ENCODE measurements at places on chromosomes 3 and 15.
A peak's percentile ranks its signal among the peaks of the same experiment; 100 is the strongest.

- DNase-seq, result no peak
Observed at GRCh38 chr15:49037546-49037940, 8.7 kb downstream of the SECISBP2L start.

DNA sequence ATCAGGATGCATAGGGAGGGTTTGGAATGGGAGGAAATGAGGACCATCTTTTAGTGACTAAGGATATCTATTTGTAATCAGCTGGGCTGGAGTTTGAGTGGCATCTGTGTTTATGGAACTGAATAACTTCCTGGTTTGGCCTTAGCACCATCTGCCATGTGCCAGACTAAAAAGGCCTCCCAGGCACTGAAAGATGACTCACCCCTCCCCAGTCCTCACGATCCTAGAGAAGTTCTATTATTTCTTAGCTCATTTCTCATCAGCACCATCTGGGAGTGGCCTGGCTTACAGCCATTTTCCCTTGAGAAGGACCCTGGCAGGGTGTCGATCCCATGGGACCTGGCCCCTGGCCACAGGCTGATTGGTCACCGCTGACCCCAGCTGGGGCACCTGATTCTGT is 23.9 kb upstream of the CTXND1 start:
- DNase-seq, result no peak

- DNase-seq, result no peak
Observed at GRCh38 chr3:30428251-30428650, 178.2 kb upstream of the TGFBR2 start.

DNA sequence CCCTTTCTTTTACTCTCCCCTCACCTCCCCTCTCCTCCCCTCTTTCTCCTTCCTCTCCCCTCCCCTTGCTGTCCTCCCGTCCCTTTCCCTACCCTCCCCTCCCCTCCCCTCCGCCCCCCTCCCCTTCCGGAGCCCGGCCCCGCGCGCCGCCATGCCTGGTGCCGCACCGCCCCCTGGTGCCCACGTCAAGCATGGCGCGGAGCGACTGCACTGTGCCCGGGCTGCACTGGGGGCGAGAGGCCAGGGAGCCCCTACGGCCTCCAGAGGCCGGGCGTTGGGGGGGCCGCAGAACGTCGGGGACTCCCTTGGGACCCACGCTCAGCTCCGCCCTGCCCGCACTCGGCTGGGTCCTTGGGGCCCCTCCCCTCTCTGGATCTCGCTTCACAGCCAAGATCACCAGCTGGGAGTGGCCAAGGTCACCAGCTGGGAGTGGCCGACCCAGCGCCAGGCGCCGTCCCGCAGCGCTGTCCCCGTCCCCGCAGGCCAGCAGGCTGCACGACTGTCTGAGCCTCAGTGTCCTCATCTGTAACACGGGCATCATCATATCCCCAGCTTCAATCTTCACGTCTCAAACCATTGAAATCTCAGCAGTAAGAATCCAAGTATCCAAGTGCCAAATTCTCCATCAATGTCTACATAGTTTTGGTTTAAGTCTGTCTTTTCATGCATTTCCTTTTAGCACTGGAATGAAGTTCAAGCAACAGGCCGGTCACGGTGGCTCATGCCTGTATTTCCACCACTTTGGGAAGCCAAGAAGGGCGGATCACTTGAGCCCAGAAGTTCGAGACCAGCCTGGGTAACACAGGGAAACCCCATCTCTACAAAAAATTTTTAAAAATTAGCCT is 42.5 kb downstream of the TPRA1 start:
- DNase-seq, result peak; percentile 60

GRCh38 chr3:124730941-124731297 is 667 bp downstream of the UMPS start:
- no peak for DNase-seq

DNA sequence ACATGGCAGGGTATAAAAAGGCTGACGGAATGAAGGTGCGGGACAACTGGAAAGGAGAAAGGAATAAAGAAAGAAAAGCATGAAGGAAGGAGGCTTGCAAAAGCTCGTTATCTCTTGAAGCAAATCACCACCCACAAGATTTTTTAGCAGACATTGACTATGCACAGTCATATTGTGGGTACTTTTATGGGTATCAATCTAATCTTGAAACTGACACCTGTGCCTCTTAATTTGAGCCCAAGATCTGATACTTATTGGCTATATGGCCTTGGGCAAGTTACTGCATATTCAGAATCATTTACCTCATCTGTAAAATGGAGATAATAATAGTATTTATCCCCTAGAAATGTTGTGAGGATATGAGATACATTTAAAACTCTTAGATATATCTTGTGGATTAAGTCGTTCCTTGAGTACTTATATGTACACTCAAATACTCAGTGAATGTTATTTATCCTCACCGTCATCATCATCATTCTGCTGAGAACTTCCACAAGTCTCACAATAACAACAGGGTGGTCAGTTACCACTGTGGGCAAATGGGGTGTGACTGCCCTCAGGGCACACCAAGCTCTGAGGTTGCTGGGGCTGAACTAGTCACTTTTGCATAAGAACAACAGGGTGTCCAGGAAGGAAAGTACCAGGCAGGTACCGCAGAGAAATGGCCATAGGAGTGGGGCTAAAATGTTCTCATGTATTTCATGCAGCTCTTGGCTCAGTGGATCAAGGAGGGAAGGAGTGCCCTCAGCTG is 266.1 kb downstream of the SLC9A9 start:
- DNase-seq, result no peak

DNA sequence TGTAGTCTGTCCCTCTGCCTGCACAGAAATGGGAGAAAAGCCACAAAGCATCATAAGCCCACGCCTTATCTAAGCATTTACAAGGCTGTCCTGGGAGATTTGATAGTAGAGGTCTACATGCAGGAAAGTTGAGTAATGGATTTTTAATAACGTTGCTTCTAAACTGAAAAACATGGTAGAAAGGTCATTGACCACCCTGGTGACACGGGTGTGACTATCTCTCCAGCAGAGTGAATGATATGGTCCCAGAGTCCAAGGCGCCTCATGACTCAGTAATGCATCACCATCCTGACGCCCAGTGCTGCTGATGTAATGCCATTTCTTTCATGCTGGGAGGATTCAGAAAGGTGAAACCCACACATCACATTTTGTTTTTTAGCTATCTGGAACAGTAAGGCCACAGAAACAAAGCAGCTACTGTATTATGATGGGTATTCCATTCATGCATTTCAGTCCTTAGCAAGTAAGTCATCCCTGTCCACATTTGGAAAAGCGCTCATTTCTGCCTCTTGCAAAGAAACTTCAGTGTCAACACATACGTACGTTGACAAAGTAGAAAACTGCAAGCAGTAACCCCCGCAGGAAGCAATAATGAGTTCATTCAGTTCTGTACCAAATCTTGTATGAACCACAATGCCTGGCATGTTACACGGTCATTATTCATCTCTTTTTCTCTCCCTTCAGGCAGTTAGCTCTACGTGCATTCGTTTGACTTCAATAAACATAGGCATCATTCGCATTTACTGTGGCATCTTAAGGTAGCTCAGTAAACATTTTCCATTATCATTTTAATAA is 483.5 kb downstream of the GABRG3 start:
- peak; percentile 54 for DNase-seq

- no peak for DNase-seq
Observed at GRCh38 chr15:59013246-59013873, 25.9 kb downstream of the RNF111 start.

GRCh38 chr15:25824618-25825017 is 38.5 kb downstream of the ATP10A start:
- DNase-seq, result no peak

GRCh38 chr15:80107774-80108173 is 45.0 kb upstream of the FAH start:
- DNase-seq, result no peak

GRCh38 chr15:23629234-23629805 is 18.3 kb downstream of the MAGEL2 start:
- no peak for DNase-seq

DNA sequence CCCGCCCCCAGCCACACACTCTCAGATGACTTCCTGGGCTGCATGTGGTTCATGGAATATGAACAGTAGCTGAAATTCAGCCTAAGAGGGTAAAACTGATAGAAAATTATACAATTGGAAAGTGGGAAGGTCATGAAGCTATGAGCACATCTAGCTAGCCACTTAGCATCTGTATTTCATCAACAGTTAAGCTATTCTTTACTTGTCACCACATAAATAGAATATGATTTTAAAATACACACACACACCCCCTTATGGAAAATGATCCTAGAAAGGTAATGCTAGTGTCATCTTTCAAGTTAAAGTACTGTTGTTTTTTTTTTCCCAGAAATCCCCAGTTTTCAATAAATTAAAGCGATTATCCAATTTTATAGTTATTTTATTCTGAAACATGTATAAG is 3.6 kb downstream of the MAP4 start:
- DNase-seq, result no peak

GRCh38 chr3:124221422-124221821 is 229.5 kb upstream of the ROPN1 start:
- no peak for DNase-seq

DNA sequence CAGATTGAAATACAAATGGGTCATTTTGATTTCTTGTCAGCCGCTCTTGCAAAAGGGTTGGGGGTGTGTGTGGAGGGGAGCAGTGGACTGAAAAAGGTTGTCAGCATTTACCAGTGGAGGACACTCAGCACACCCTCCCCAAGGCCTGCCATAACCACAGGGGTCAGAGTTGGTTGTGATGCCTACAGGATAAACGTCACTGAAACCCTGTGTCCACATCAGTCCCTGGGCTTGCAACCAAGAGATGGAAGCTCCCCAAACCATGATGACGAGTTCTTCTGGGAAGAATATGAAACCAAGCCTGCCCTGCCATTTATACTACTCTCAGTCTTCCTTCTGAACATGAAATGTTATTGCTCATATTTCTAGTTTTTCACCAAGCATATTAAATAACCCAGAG is 54.0 kb upstream of the UMPS start:
- no peak for DNase-seq

GRCh38 chr3:129596194-129597086 is 10.0 kb downstream of the PLXND1 start:
- DNase-seq, result no peak

DNA sequence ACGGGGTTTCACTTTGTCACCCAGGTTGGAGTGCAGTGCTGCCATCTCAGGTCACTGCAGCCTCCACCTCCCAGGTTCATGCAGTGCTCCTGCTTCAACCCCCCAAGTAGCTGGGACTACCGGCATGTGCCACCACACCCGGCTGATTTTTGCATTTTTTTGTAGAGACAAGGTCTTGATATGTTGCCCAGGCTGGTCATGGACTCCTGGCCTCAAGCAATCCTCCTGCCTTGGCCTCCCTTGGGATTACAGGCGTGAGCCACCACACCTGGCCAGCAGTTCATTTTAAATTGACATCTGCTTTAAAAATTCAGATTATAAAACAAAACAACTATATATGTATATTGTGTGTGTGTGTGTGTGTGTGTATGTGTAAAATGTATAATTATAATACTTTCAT is 38.3 kb downstream of the CALML4 start:
- no peak for DNase-seq

GRCh38 chr3:31676556-31676955 is 143.8 kb downstream of the STT3B start:
- no peak for DNase-seq

- DNase-seq, result no peak
Observed at GRCh38 chr3:138025553-138025952, 15.6 kb downstream of the CLDN18 start.

DNA sequence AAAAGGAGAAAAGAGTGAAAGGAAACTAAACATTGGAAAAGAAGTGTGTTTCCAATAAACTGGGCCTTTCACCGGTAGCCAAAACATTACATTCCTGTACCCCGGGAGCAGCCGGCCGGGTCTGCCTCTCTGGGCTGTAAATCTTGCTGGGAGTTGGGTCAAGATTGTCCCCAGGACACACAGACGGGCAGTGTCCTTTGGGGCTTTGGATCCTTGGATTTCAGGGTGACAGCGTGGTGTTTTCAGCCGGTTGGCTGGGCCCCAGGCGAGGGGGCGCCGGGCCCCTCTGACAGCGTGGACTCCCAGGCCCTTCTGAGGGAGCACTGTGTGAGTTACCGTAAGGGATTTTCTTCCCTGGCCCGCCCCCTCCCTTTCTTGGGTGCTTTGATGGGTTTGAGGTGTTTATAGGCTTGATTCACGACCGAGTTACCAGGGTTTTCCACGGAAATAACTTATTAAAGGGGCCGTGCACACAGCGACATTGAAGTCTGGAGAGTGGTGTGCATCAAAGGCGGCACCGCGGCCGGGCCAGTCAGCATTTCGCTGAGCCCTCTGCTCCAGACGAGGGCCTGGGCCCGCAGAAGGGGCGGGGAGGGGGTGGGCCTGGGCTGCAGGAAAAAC is 27.4 kb downstream of the SMAD6 start:
- no peak for DNase-seq

DNA sequence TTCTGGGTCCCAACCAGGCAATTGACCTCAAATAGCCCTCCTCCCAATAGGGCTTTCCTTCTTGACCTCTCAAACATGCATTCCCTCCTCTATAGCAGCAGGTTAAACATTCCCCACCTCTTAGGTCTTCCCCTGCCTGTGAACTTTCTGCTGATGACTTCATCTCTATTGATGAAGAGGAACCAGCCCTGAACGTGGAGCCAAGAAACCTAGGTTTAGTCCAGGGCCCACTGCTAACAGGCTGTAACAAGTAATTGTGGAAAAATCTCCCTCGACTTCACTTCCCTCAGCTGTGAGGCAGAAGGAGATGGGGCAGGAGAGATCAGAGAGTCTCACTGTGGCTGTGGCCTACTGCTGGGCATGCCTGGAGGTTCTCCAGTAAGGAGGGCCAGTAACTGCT is 24.7 kb downstream of the ILDR1 start:
- DNase-seq, result no peak

GRCh38 chr15:86611417-86612040 is 531.9 kb downstream of the AGBL1 start:
- DNase-seq, result no peak

GRCh38 chr3:127667119-127667681 is 5.6 kb upstream of the ABTB1 start:
- DNase-seq, result no peak

- no peak for DNase-seq
Observed at GRCh38 chr3:30510596-30510995, 95.8 kb upstream of the TGFBR2 start.

DNA sequence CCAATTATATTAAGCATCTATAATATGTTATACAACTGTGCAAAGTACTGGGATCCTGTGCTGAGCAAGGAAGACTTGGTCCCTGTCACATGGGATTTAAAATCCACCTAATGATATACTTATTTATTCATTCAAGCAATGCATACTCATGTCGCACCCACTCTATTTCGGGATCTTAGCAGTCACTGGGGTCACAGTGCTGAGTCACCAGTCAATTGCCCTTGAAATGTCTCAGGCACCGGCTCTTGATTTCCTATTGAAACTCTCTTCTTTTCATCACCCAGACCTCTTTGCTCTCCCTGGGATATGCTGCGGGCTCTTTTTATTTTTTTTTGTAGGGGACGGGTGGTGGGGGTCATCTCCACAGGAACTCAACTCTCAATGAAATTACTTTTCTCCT is 194.5 kb upstream of the GAP43 start:
- no peak for DNase-seq

DNA sequence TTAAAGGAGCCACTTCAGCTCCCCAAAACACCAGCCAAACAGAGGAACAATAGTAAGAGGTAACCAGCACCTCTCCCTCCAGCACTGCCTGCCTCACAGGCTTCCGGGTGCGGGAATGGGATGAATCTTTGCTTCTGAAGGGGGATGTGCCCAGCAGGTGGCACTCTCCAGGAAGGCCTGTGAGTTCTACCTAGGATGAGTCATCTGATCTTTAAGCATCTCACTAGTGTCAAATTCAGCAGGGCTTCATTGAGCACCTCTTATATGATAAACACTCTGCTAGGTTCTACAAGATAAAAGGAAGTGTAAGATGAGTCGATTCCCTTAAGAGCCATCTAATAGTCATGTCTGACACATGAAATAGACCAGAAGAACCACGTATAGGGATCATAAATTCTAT is 237.4 kb upstream of the UMPS start:
- DNase-seq, result peak; percentile 38

Measured in NCI-H345 (cell line).